H1 (cell line): ENCODE measurements at places on chromosomes 11 and 22.

DNA sequence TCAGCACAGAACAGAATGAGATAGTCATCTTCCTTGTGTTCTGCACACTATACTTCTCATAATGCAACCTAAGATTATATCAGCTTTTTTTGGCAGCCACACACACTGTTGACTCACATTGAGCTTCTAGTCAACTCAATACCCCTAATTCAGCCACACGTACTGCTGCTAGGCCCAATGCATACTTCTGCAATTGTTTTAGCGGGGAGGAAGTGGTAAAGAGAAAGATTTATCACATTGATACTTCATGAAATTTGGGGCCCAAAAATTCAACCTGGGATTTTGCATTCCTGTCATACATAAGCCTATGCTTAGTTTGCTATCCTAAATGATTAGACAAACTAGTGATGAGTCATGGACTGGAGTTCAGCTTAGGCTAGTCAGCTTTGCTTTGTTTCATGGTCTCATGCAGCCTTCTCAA, 8.6 kb upstream of the UPB1 start:
- no peak for DNase-seq

DNA sequence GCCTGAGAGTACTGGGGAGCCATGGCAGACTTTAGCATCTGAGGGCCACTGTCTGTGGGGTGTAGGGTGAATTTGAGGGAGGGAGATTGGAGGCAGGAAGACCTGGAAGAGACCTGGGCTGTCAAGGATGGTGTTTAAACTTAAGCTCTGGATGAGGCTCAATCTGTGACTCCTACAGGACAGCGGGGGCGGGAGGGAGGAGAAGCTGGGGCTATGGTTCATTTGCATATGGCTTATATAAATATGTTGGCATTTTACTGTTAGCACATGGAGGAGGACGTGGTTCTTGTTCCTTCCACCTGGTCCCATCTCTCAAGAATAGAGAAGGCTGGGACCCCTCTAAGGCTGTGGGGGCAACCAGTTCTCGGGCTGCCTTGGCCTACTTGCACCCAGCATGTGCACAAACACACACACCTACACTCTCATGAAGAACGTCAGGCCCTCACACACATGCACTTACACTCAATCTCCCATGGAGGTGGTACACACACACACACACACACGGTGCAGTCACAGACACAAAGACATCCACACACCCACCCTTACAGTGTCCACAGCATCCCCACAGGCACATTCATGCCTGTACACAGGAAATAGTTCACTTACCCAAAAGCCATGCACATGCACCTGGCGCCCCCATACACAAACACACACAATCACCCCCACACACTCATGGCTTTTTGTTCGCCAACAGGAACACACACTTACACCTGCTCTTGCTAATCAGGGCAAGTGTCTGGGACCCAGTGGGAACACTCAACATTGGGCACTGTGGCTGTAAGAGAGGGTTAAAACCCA, 81.3 kb downstream of the PDE2A start:
- DNase-seq = no peak

DNA sequence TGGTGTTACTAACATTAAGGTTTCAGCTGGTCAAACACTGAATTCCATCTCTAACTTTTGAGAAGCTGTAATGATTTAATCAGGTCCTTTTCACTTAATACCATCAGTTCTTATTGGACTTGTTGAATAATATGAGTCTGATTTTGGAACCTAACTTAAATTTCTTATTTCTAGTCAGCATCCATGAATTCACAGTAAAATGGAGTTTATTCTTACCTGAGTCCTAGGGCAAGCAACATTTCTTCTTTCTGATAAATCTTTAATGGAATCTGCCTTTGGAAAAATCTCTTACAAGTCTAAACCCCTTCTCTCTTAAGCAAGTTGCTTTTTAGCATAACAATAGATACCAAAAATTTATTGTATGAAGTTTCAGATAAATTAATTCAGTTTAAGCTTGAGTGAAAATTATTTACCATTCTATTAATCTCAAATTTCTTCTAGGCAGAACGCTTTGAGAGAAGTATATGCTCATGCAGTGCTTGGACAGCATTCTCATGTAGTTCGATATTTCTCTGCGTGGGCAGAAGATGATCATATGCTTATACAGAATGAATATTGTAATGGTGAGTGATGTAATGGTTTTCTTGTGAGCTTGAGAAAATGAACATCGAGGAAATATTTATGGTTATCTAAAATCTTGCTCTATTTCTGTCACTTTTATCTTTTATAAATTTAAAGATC, 3.4 kb downstream of the WEE1 start:
- DNase-seq = no peak

DNA sequence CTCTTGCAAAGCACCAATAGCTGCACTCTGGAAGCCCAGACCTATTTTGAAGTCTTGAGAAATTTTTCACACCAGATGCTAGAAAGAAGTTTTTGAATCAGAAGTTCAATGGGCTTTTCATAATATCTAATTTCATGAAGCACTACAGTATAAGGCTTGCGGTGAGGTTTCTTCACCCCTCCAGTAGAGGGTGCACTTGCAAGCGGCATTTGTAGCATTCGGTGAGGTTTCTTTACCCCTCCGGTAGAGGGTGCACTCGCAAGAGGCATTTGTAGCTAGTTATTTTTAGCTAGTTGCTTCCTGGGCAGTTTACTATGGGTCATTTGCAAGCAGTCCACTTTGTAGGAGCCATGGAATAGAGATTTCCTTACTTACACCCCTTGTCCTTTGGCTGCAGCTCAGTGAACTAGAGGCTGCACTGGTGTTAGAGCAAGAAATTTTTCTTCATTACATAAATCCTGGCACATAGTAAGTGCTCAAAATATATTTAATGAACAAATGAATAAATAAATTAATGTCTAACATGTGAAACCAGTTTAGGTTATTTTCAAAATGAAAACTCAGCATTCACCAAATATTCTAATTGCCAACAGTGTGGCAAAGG, 7.8 kb upstream of the NOX4 start:
- no peak for DNase-seq

- DNase-seq = no peak
These were observed 680 bp downstream of the IFT46 start for GRCh38 chr11:118565051-118565450.

DNA sequence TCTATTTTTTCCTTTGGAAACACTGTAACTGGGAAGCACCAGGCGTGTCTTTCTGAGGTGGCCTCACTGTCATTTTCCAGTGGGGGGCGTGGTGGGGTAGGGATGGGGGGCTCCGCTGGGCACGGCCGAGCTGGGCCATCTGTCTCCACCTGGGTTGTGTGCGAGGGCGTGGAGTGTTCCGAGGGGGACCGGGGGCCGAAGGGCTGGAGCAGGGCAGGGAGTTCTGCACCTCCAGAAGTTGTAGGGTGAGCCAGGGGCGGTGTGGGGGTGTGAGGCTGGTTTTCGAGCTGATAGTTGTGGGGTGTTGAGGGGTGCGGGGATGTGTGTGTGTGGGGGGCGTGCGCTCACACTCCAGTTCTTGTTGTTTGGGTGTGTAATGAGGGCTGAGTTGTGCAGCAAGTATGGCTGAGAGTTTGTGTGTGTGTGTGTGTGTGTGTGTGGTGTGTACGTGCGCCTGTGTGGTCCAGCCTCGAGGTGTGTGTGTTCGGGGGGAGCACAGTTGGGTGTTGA, 10.8 kb downstream of the YPEL4 start:
- no peak for DNase-seq

DNA sequence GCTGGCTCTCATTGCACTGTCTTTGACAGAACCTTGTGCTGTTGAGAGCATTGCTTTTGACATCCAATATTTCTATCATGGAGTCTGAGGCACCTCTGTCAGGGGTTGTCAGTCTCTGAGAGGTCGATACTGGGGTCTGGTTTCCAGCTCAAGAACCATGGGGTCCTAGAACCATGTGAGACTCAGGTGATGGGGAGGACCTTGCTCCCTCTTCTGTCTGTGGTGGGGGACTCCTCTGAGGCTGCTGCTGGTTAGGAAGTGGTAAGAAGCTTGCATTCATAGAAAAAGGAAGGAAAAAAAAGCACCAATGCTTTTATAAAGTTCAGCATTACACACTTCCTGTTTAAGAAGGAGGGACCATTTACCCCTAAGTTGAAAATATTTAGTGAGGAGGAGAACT, 91.8 kb upstream of the CD44 start:
- no peak for DNase-seq

DNA sequence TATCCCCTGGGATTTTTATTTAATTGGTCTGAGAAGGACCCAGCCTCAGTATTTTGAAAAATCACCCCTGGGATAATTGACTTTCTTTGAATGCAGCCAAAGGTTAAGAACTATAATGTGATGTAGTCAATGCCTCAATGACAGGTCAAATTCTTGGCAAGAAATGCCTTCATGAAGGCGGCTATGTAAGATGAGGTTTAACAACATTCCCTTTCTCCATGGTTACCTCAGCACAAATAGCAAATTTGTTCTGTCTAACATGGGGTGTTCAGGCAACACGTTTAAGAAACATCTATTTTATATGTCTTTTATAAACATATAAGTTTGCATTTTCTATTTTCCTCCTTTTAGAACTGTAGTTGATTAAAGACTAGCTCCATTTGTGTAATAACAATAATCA, 5.3 kb downstream of the SLN start:
- DNase-seq = no peak

- no peak for DNase-seq
These were observed 32.6 kb upstream of the APLP2 start for GRCh38 chr11:130037058-130037457.

DNA sequence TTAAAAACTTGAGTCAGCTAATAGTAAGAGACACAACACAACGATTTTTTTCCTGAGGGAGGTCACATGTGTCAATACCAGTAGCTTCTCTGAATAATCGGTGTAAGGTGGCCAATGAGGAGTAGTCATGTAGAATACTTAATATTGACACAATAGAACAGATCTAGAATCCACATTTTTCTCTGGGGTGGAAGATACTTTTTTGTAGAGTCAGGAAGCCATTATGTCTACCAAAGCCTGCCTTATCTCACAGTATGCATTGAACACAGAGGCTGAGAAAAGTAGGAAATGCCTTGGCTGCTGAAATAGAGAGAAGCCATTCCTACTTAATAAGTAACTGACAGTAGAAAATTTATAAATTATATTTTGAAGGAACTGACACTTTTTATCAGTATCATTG, 725.0 kb downstream of the METTL15 start:
- DNase-seq = no peak

GRCh38 chr22:35905894-35906293, 122.7 kb downstream of the RBFOX2 start:
- no peak for DNase-seq

GRCh38 chr11:104700609-104701008, 197.7 kb downstream of the CASP12 start:
- no peak for DNase-seq

GRCh38 chr11:103923451-103923931, 112.9 kb upstream of the DDI1 start:
- no peak for DNase-seq

DNA sequence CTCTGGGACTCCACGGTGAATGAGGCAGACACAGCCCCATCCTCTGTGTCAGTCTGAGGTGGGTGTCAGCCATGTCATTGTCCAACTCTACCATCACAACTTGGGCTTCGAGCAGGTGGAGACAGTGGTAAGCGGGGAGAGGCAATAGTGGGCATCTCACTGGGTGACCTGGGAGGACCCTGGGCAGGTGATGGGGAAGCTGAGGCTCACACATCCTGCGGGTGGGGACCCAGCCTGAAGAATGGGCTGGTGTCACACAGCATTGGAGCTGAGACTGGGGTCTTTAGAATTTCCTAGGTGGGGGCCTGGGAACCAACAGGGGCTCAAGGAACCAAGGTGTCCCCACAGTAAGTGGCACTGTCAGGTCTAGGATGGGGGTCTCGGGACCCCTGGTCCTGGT, 7.0 kb upstream of the SMARCB1 start:
- no peak for DNase-seq

- DNase-seq = no peak
These were observed 18.7 kb upstream of the PPFIA1 start for GRCh38 chr11:70251659-70252321.

- DNase-seq = no peak
These were observed 378.3 kb downstream of the BRD1 start for GRCh38 chr22:49449377-49449776.

GRCh38 chr11:116994195-116994594, 104.0 kb downstream of the SIK3 start:
- DNase-seq = no peak

- no peak for DNase-seq
These were observed at the start of gene RAG2 for GRCh38 chr11:36598051-36598450. Gene RAG2, minus strand, starts transcription at chr11:36598236. Its CDS starts 4,068 bp downstream, at chr11:36594168.

- no peak for DNase-seq
These were observed 382 bp downstream of the C11orf54 start for GRCh38 chr11:93741882-93742226.

DNA sequence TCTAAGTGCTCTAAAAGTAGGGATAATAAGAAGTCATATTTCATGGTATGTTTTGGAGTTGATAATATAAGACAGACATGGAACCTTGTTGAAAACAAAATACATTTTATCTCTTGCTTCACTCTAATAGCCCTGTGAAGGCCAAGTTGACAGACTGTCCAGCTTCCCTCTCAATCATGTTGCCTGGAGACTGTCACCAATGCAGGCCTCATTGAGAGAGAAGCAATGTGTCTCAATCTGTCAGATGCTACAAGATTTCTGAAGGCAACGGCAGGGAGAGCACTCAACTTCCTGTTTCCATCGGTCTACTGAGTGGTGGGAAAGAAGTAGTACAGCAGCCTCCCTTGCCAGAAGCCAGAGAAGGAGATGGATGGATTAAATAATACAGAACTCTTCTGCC, 23.6 kb upstream of the FJX1 start:
- no peak for DNase-seq

DNA sequence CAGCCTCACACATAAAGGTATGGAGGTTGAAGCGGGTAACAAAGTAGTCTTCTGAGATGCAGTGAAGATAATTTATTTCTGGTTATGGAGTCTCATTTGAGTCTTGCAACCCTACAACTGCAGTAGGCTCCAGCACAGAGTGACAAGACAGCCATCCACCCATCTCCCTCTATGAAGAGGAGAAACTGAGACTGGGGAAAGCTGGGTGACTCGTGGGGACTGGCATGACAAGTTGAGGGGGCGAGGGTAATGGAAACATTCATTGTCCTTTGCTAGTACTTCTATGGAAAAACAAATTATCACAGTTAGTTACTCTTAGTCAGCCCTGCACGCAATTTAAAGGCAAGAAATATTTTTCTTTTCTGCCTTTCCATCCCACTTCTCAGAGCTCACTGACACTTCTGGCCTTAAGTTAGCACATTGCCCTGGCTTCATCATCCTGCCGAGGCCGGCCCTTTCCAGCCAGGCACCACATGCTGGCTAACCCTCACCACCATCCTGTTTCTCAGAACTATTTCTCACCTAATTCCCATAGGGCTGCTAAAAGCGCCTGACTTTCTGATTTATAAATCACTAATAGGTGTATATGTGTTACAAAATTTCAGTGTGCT, 361.1 kb downstream of the ETS1 start:
- no peak for DNase-seq

- no peak for DNase-seq
These were observed 65.2 kb upstream of the NECTIN1 start for GRCh38 chr11:119794141-119794665.
